NCI-H1092 treated with DMSO at 0.1 percent for 48 hours (cell line): ENCODE measurements at places on chromosomes 5 and 9.

DNA sequence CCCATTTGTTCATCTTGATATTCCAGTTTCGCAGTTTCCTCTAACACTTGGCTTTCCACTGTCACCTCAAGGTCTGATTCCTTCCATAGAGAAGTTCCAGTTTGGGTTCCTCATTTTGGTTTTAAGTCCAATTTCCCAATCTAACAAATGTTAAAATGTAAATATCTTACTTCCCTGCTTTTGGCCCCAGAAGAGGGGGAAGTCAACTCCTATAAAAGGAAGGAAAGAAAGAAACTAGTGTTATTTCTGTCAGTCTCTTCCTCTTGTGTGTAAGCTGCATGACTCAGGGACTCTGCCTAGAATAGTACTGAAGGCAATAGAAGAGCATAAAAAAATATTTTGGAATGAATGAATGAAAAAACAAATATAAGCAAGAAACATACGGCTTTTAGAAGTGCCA is 127.5 kb upstream of the CCNG1 start:
- no peak for DNase-seq

- DNase-seq: no peak
These were observed 357.8 kb upstream of the RGMB start for GRCh38 chr5:98415663-98416062.

GRCh38 chr9:108053555-108054061 is 564.0 kb upstream of the KLF4 start:
- DNase-seq: peak; percentile 75

DNA sequence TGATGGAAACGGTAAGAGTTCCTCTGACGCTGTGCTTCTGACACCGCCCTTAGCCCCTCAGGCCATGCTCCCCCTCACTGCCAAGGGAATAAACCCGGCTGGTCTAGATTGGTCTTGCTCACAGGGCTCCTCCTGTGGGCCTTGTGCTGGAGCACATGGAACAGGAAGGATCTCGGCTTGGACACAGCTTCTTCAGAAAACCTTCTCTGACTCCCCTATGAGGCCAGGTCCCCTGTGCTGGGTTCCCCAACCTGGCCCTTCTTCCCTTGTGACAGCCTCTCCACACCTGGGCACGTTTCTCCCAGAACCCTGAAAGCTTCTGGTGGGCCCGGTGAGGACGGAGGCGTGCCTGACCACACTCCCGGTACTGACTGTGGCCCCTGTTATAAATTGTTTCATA is 8.2 kb downstream of the SPATA31E1 start:
- no peak for DNase-seq

DNA sequence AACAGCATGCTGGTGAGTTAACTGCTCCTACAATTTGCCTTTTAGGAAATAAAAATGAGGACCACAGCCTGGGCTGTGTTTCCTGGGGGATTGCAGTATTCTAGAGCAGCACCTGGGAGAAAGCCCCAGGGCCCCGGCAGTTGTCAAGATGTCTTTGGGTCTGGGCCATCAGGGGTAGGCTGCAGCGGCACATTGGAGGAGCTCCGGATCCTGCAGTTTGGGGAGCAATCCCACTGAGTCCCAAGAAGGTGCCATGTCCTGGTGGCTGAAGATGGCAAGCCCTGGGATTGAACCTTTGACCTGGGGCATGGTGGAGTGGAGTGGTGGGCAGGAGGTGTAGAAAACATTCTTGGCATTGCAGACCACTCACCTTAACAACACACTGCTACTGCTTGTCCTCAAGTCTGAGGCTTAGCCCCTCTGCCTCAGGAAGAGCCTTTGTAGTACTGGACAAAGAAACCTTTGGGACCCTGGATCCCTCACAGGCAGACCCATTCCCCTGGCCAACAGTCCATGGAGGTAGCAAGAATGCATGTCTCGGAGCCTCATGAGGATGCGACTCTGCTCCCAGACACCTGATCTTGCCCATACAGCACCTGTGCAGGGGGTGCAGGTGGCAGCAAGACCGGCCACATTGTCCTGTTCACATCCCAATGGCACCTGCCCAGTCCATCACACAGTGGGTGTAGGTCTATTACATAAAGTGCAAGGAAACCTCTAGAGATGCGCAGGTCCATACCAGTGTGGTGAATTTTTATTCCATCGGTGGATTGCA is 159.1 kb upstream of the IRX2 start:
- DNase-seq: no peak

DNA sequence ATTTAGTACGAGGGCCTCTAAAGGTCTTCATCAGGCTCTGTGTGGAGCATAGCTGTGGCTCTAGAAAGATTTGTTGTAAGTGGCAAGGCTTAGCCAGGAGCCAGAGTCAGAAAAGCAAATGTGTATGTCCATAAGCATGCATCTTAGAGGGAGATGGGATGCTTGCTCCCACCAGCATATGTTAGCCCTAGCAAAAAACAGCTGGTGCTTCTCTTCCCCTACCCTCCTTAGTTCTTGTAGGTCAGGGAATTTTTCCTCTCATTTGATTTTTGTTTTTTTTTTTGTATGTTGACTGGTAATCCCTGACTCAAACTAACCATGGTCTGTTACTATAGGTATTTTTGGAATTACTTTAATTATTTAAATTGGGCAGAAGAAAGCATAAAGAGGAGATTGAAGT is 7.7 kb downstream of the TNFSF15 start:
- DNase-seq: no peak

- no peak for DNase-seq
These were observed 32.1 kb downstream of the MTMR12 start for GRCh38 chr5:32280656-32281081.

GRCh38 chr5:158947846-158948245 is 151.9 kb downstream of the EBF1 start:
- no peak for DNase-seq

GRCh38 chr5:3033033-3033755 is 281.7 kb upstream of the IRX2 start:
- DNase-seq: peak; percentile 40

- no peak for DNase-seq
These were observed 3.3 kb downstream of the HK3 start for GRCh38 chr5:176895831-176896230.

DNA sequence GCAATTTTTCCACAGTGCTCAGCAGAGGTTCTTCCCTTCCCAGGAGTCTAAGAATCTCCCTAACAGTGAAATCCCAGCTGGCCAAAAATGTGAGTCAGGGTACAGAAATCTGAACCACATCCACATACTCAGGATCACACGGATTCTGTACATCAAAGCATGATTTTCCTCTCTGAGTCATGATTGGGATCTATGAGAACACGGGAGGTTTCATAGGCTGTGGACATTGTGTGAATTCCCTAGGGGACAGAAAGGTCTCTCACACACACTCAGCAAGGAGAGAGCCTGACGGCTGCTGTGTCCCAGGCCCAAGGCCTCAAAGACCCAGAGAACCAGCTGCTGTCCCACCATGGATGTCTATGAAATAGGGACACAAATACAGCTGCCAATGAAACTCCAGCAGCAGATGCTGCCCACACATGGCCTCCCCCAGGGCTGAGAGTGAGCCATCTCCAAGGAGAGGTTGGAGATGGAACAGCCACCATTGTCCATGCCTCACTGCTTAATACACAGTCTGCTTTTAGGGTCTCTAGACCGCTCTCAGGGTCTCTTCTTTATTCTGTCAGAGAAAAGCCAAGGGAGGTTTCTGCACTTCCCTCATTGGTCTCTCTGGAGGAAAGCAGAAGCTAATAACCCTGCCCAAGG is 102.7 kb downstream of the ADAMTS12 start:
- no peak for DNase-seq

- DNase-seq: no peak
These were observed 16.8 kb downstream of the FIBCD1 start for GRCh38 chr9:130921989-130922892.

DNA sequence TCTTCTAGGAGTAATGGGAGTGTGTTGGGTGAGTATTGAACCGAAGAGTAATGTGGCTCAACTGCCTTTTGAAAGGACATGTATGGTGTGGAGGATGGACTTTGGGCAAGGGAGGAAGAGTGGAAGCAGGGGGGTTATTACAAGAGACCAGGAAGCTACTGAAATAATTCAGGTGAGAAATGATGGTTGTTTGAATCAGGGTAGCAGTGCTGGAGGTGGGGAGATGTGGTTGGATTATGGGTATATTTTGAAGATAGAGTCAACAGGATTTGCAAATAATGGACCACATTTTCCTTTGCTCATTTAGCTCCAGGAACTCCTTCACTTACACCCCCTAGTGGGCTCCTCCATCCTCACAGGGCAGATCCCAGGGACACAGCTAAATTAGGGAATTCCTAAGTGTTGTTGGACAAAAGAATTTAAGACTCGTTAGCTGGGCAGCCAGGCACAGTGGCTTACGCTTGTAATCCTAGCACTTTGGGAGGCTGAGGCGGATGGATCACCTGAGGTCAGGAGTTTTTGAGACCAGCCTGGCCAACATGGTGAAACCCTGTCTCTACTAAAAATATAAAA is 1.2 kb upstream of the SLC4A9 start:
- DNase-seq: peak; percentile 2

- peak; percentile 11 for DNase-seq
These were observed 119.4 kb upstream of the MVB12B start for GRCh38 chr9:126207256-126207655.

GRCh38 chr9:92600462-92601261 is 64.9 kb upstream of the ECM2 start:
- no peak for DNase-seq

DNA sequence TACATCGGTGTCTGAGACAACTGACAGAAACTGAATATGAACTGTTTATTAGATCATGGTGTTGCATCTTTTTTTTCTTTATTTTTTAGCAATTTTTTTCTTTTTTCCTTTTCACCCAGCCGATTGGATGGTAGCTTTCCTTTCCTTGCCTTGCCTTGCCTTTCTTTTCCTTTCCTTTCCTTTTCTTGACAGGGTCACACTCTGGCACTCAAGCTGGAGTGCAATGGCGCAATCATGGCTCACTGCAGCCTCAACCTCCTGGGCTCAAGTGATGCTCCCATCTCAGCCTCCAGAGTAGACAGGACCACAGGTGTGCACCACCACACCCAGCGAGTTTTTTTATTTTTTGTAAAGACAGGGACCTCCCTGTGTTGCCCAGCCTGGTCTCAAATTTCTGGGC is 2.8 kb downstream of the PDE6A start:
- DNase-seq: no peak

DNA sequence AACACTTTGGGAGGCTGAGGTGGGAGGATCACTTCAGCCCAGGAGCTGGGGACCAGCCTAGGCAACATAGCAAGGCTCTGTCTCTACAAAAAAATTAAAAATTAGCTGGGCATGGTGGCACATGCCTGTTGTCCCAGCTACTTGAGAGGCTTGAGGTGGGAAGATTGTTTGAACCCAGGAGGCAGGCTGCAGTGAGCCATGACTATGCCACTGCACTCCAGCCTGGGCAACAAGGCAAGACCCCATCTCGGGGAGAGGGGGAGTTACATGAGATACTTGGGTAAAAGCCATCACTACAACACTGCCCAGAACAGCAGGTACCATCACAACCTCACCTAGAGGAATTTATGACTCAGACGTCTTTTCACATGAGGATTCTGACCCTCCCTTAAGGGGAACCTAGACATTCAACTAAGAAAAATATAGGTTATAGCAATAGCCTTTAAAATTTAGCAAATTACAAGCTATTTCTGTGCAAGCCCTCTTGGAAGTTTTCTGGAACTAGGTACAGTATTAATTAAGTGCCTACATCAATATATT is 143.5 kb downstream of the NFIB start:
- no peak for DNase-seq

DNA sequence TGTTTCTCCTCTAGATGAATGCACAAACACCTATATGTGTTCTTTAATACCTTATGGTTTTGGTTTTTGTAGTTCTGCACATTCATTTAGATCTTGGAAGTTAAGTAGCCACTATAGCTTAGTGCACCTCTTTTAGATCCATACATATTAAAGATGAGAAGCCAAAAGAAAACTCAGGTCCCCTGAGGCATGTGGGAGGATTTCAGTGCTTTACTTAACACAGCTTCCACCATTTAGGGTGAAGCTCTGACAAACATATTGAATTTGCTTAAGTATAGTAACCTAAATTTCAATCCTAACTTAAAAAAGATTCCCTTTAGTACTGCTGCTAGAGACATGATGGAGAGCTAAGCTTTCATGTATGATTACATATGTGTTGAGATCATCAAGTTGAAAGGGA is 25.6 kb upstream of the RICTOR start:
- DNase-seq: no peak

DNA sequence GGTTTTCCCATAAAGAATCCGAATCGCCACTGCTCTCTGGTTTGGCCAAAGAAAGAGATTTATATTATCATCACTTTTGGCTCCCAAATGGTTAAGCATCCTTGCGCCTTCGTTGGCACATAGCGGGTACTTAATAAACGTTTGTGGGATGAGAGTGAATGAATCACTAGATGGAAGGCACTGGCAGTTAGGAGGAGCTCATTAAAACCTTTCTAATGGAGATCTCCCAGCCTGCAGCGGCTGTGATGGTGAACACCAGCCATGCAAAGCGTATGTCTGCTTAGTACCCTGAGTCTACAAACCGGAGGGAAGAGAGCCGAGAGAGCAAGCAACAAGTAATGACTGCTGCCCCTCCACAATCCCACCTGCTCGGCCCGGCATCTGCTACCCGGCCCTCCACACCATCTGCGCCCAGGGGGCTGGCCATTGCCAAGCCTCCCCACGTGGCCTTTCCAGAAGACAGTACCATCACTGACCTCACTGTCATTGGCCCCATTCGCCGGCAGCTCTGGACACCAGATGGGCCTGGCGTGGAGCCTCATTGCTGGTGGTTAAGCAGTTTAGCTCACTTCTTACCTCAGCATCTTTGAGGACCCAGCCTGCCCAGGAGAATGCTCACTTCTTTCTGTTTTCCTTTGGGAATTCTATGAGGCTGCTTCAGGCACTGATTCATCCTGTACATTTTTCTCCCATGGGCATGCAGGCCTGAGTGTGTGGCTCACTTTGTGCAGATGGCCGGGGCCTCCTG is 39.3 kb upstream of the ANKRD33B start:
- no peak for DNase-seq
